T47D (cell line): ENCODE measurements at places on chromosomes 4 and X.

- DNase-seq = peak; percentile 80
Measured at GRCh38 chr4:63717384-63717783, 691.9 kb downstream of the TECRL start.

DNA sequence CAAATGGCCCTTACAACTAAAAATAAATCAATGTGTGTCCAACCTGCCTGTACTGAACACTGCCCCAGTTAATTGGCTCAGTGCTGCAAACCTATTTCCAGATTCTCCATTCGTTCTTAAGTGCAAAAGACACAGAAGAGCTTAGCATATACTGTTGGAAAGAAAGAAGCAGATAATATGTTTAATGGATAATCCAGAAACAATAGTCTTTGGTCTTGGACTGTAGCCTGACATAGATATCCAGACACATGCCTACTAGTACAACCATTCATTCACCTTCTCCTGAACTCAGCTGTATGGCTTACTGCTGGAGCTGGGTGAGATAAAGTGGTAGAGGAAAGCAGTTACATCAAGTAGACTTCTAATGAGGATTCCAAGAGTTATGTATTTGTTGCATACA is 77.0 kb downstream of the LUZP4 start:
- DNase-seq = no peak

GRCh38 chr4:53128706-53129357 is 237.0 kb downstream of the SCFD2 start:
- DNase-seq = no peak

GRCh38 chr4:121707344-121707743 is 10.6 kb upstream of the ANXA5 start:
- no peak for DNase-seq

DNA sequence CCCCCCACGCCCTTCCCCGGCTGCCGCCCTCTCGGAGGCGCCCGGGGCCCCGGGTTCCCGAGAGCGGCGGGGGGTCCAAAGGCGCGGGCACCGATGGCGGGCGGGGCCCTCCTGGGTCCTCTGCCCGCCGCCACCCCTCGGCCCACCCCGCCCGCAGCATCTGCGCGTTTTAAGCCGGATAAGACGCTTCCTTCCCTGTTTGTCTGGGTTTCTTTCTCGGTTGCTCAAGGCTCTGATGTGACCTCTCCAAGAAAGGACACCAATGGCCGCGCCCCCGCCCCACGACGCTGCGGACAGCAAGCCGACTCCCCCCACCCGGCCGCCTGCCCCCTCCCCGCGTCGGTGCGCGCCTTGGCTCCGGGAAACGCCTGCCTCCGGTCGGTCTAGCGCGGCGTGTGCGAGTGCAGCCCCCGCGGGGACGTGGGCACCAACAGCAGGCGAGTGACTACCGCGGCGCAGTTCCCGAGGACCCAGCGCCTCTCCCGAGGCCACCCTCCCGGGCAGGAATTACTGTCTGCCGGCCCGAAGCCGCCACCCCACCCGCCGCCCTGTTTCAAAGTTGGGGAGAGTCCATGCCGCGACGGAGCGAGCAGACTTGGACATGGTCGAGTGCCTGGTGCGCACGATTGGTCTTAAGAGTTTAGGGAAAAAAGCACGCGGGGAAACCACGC is 21.1 kb upstream of the HMX1 start:
- DNase-seq = no peak

GRCh38 chrX:152930516-152930915 is 32.6 kb downstream of the ZNF185 start:
- DNase-seq = no peak

DNA sequence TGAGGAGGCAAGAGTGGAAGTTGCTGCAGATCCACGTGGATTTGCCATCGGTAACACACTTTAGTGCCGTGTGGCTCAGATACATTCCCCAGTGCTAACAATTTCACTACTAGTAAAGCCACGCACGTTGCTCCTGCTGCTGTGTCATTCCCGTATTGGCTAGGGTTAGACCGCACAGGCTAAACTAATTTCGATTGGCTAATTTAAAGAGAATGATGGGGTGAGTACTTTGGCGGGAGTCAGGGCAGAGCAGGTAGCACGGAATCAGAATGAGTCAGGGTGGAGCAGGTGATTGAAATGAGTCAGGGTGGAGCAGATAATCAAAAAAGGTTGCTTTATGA is 1337.5 kb downstream of the FSTL5 start:
- DNase-seq = no peak

DNA sequence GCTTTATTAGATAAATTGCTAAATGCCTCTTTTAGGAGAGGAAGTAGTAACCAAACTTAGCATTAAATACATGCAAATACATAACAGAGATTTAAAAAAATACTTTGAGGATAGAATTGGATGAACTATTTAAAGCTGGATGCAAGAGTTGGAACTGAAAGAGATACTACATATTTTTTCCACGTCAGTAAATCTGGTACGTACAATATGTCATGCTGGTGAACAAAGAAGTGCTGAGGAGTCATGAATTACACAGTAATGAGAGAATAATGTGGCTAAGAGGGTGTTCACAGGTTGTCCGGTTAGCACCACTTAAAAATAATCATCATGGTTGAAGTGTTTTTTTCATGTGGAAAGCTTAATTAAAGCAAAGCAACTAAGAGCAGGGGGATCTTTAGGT is 184.1 kb upstream of the FRMPD4 start:
- no peak for DNase-seq

DNA sequence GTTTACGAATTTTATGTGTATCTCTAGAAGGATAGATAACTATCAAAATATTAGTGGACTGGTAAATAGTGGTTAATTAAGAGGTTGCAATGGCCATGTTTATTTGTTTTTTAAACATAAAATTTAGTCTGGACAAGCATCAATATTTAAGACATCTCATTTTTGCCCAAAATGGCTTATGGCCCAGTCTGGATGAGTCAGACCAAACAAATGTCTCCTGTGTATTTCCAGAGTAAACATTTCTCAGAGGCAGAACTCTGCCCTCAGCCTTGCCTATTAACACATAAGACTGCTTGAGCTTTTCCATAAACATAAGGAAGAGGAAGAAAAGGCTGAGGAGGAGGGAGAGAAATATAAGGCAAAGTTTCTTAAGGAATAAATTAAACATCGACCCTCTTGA is 277.1 kb upstream of the DIAPH2 start:
- DNase-seq = no peak

DNA sequence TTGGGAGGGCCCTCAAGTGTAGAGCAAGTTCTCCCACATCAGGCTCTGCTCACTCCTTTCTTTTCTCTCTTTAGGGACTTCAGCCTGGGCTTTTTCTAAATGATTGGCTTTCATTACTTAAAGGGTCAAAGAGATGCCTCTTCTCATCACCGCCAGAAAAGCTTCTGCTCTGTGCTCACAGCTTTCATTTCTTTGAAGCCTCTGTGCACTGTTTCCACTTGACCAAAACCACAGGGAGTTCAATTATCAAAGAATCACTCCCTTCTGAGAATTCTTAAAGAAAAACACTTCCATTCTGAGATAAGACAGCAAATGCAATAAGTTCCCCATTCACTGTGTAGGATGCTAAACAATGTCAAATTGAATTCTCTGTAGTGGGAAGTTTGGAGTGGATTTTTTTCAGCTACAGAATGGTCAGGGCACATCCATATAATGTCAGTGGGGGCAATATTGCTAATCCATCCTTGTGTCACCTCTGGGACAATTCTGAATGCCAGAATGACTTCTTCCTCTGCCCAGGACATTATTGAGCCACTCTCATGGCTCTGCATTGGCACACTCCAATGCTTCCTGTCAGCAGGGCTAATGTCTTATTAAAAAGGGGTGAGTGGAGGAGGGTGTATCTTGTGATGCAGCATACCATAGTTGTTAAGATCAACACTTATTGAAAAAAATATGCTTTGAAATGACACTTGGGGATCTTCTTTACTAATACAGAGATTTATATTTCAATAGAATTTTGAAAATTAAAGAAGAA is 217.6 kb downstream of the SNCA start:
- no peak for DNase-seq

DNA sequence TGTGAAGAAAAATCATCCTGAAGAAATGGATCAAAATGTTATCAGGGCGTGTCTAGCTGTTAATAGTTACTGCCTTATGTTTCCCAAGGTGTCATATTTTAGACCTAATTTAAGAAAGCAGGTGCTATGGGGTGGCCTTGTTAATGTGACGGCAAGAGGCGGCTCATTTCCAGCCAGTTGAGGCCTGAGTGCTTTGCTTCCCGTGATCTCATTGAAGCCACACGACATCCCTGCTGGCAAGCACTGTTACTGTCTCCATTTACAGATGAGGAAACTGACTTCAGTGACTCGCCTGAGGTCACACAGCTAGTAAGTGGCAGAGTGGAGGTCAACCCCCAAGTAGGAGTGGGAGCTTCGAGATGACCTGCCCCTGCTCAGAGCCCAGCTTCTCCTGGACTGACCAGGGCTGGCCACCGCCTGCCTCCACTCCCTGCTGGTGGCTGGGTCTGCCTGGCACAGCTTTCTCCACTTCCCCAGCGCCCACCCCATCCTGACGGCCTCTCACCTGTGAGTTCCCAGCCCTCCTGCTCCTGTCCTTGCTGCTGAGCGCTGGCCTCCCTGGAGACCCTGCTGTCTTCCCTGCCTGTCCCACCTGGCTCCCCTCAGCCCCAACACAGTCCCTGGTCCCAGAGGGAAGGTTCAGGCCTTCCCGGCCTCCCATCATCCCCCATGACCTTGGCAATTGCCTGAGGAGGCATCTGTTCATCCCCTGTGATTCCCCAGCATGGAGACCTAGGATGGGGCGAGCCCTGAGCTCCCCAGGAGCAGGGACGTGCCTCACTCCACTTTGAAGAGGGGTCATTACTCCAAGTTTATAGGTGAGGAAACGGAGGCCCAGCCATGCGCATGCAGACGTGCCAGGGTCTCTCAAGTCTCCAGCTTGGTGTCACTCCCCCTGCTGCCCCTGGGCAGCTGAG is 47.7 kb upstream of the SORCS2 start:
- no peak for DNase-seq

- DNase-seq = no peak
Measured at GRCh38 chrX:118189628-118190027, 73.0 kb upstream of the KLHL13 start.

- no peak for DNase-seq
Measured at GRCh38 chr4:19774690-19775256, 476.9 kb upstream of the SLIT2 start.

DNA sequence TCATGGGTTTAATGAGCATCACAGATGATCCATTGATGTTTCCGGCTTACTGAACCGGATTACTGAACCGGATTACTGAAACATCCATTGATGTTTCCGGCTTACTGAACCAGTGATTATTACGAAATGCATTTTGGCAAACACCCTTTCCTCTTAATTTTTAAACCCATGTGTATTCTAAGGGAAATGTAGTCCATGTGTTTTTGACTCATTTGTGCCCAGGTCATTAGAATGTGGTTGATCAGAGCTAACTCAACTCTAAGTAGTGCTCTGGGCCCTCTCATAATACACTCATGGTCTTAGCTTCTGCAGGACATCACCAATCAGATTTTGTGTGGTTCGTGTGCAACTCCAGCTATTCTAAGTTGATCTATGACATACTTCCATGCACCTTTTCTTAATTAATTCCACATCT is 141.6 kb downstream of the SPATA18 start:
- no peak for DNase-seq

GRCh38 chr4:74758551-74759145 is 35.7 kb downstream of the BTC start:
- DNase-seq = no peak

- DNase-seq = no peak
Measured at GRCh38 chrX:133090236-133090809, 6.6 kb downstream of the USP26 start.

GRCh38 chr4:158462611-158463010 is 59.1 kb upstream of the RXFP1 start:
- no peak for DNase-seq

DNA sequence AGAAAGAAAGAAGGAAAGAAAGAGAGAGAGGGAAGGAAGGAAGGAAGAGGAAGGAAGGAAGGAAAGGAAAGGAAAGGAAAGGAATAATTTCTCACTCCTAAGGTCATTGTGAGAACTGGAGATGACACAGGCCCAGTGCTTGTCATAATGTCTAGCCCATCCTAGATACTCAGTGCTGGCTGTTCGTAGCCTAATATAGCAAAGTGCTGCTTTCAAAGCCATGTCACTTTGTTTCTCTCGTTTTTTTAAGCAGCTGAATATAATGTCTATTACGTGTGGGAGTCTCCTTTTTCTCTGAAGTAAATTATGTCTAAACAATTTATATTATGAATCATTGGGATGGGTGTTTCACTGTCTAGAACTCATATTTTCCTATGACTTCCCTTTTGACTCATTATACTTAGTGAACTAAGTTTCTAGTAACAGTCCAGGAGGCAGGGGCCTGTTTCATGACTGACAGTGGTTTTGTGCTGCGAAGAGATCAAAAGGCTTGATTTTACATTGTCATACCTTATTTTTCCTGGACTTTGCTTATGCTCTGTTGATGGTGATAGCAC is 327.0 kb upstream of the ZFP42 start:
- DNase-seq = no peak

DNA sequence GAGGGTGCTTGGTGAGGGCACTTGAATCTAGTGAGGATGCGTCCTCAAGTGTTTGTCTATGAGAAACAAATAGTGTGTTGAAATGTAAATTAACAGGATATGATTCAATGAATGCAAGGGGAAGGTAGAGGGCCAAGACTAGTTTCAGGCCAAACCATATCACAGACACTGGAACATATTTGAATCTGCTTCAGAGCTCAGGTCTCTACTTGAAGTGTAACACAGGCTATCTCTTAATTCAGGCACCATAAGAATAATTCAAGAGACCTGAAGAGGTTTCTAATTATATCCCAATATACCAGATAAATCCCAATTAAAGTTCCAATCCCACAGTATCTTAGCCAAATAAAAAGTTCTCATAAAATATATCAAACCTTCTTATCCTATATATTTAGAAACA is 146.5 kb upstream of the INTU start:
- no peak for DNase-seq

DNA sequence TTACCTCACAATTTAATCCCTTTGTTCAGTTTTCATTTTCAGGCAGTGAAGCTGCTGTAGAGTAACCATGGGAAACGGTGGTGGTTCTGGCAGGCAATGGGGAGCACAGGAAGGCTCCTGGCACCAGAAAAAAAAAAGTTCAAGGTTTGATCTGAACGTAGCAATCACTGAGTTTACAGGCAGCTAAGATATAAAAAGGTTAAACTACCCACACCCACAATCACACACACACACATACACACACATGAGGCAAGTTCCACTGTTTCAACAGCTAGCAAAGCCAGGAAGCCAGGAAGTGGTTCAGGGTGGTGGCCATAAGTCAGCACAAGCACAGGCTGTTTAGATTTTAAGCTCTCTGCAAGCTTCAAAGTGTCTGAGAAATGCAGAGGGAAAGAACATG is at the start of gene SULT1B1:
SULT1B1 (minus strand) TSS at position 166 of the 400 bp plus-strand sequence. CDS start 5,403 bp downstream, outside the sequence.
- DNase-seq = no peak

DNA sequence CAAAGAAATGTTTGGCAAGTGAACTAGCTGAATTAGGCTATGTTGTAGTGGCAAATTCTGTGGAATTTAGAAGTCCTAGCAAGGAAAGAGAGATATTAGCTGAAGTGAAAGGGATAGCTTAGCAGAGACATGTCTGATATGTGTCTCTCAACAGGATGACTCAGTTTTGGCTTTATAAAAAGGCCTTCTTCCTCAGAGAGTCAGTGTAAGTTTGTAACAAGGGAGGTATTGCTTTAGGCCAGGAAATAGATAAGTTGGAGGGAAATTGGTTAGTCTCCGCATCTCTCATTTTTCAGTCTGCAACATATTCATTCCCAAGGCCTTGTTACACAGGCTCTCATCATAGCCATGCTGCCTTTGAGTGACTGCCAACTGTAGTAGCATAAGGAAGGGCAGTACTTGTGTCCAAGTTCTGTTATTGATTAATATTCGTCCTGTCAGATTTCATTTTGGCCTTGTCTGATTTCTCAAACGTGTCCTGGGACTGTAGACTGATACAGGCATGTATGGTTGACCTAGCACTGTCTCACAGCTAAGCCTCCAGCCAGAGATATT is 4.0 kb downstream of the TMEM164 start:
- no peak for DNase-seq

- no peak for DNase-seq
Measured at GRCh38 chr4:99647071-99647470, 10.6 kb downstream of the C4orf54 start.
